ENCODE measurements at places on chromosomes 1 and 21. TPM values are rescaled to one million over a fixed set of nuclear protein-coding genes. Genes with fewer than 3 reads are reported as not detected.

DNA sequence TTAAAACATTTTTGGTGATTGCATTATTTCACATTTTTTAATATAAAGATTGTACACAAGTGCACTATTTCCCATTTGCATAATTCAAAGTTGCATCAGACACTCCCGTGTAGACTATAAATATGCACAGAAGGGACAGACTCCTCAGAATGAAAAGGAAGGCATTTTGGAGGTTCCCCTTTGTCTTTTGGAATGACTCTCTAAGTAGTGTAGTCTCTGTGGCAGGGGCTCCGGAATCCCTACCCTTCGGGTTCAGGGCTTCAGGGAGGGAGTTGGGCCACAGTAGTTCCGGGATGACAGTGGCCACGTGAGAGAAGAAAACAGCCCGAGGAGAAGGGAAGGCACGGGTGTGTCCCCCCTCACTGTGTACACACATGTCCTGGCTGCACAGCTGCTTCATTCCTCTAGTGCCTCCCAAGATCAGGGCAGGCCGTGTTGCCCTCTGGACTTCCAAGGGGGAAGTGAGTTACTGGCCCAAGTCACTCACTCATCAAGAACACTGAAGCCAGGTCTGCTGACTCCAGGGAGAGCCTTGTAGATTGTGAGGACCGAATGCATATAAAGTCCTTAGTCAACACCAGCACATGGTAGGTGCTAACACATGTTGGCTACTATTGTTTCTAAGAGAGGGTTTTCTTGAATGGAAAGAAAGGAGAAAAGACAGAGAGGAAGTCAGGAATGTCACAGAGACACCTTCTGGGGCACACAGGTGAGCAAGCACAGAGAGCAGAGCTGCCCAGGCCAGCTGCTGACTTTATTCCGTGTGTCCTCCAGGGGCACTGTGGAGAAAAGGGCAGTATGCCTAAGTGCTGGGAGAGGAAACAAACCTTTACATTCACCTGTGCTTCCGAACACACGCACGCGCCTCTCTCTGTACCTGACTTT lies 39.8 kb downstream of the LHX4 start:
- DNase-seq: peak; percentile 85

GRCh38 chr1:173802961-173803360 lies 21.5 kb upstream of the DARS2 start:
- no peak for DNase-seq

GRCh38 chr1:154848983-154849382 lies 21.1 kb downstream of the KCNN3 start:
- DNase-seq: no peak

- DNase-seq: no peak
These were observed 48.0 kb downstream of the GPR161 start for GRCh38 chr1:168088511-168089325.

DNA sequence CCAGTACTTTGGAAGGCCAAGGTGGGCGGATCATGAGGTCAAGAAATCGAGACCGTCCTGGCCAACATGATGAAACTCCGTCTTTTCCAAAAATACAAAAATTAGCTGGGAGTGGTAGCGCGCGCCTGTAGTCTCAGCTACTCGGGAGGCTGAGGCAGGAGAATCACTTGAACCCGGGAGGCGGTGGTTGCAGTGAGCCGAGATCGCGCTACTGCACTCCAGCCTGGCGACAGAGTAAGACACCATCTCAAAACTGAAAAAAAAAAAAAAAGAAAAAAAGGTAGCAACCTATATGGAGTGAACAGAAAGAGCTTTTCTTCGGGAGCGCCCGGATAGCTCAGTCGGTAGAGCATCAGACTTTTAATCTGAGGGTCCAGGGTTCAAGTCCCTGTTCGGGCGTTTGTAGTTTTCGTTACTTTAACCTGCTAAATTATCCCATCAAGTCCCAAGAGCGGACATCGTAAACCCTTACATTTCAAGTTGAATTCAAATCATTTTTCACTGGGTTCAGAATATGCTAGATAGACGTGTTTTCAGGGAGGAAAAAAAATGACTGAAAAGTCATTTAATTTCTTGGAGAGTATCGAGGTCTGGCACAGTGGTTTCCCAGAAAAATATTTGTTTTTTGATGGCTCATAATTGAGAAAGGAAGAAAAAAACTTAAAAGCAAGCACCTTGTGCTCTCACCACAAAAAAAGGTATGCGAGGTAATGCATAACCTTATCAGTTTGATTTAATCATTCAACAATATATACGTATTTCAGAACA lies 9.8 kb upstream of the MDM4 start:
- DNase-seq: peak; percentile 71

DNA sequence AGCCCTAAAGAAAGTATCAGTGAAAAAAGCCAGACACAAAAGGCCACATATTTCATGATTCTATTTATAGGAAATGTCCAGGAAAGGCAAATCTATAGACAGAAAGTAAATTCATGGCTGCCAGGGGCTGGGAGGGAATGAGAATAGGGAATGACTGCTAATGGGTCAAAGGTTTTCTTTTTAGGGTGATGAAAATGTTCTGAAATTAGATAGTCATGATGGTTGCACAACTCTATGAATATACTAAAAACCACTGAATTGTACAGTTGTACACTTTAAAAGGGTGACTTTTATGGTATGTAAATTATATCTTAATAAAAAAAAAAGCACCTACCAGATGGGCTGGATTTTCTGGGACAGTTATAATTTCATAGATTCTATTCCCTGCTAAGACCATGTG lies 114.8 kb downstream of the CNIH3 start:
- no peak for DNase-seq

GRCh38 chr21:33403128-33403785 lies at the start of gene IFNGR2:
IFNGR2 (plus strand) TSS chr21:33403413; CDS start chr21:33403544, 131 bp downstream.
- DNase-seq: peak; percentile 69

Gene CADM3
- total RNA-seq: 10.3 TPM

- DNase-seq: no peak
These were observed 4.1 kb downstream of the DISC1 start for GRCh38 chr1:231630558-231631205.

Gene RIIAD1
- total RNA-seq: not detected

DNA sequence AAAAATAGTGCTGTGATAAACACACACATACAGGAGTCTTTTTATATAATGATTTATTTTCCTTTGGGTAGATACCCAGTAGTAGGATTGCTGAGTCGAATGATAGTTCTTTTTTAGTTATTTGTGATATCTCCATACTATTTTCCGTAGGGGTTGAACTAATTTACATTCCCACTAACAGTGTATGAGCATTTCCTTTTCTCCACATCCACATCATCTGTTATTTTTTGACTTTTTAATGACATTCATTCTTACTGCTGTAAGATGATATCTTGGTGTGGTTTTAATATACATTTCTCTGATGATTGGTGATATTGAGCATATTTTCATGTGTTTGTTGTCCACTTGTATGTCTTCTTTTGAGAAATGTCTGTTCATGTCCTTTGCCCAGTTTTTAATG lies 78.3 kb downstream of the NIBAN1 start:
- no peak for DNase-seq

Gene TNFRSF18
- 1.6 TPM for total RNA-seq

GRCh38 chr1:25911162-25911561 lies 4.9 kb upstream of the STMN1 start:
- DNase-seq: no peak
